ENCODE measurements at places on chromosomes 5 and 9.

- DNase-seq, result no peak
Observed at GRCh38 chr9:127813686-127814226, 11.1 kb downstream of the FPGS start.

- DNase-seq, result no peak
Observed at GRCh38 chr5:143635146-143635752, 176.7 kb upstream of the HMHB1 start.

GRCh38 chr9:14661421-14662059 is 31.7 kb downstream of the ZDHHC21 start:
- peak; percentile 34 for DNase-seq

DNA sequence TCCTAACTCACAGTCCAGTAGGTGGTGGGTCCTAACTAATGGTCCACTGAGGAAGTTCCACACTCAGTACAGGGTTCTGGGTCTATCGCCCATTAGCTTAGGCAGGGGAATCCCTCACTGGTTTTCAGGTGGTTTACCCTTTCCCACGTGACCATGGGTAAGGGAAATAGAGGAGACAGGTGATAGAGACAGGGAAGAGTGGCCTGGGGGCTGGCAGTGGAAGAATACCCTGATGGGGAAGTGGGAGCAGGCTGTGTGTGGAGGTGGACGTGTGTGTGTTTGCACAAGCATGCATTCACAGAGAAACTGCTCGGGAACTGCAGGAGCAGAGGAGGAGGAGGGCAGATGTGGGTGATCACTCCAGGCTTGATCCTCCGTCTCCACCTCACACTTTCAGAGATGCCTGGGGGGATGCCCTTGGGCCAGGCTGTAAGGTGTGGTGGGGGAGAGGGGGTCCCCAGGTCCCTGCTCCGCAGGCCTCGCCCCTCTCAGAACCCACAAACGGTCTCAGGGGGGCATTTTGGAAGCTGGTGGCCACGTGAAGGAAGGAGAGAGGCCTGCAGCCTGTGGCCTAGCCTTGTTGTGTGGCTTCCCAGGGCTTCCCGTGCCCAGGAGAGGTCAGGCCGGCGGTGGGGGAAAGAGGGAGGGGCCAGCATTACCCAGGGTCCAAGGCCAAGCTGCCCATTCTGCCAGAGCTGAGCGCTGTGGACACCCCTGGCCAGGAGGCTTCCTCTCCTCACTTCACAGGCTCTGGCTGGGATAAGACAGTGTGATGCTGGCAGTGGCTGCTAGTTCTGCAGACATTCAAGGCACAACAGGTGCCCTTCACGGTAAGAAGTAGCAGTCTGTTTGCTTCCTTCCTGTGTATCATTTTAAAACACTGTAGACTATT is 80.0 kb downstream of the OTULIN start:
- DNase-seq, result no peak

DNA sequence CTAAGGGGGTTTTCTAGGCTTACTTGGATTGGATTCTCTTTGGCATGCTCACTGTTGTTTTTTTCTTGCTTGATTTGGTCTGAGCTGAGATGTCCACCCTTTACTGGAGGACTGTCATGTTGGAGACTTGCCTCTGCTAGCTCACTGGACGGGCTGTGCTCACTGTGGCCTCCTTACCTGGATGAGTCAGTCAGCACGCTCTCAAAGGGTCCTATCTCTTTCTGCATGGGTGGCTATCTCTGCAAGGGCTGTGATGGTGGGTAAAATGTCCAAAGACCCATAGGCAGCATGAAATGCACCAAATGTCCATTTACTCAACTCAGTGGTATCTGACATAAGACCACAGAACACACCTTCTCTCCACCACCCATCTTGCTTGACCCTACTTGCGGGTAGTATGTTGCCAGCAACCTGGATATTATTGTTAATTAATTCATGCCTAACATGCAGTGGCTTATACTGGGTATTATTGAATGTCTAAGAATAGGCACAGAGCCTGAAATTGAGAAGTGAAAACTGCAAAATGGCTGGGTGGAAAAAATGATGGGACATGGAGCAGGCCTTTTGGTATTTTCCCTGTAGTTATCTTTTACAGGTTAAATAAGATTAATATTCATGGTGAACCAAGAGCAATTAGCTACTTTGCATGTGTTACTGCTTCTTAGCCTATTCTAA is 68.9 kb upstream of the TLE1 start:
- no peak for DNase-seq

GRCh38 chr5:102523541-102524175 is 24.9 kb upstream of the SLCO6A1 start:
- no peak for DNase-seq

DNA sequence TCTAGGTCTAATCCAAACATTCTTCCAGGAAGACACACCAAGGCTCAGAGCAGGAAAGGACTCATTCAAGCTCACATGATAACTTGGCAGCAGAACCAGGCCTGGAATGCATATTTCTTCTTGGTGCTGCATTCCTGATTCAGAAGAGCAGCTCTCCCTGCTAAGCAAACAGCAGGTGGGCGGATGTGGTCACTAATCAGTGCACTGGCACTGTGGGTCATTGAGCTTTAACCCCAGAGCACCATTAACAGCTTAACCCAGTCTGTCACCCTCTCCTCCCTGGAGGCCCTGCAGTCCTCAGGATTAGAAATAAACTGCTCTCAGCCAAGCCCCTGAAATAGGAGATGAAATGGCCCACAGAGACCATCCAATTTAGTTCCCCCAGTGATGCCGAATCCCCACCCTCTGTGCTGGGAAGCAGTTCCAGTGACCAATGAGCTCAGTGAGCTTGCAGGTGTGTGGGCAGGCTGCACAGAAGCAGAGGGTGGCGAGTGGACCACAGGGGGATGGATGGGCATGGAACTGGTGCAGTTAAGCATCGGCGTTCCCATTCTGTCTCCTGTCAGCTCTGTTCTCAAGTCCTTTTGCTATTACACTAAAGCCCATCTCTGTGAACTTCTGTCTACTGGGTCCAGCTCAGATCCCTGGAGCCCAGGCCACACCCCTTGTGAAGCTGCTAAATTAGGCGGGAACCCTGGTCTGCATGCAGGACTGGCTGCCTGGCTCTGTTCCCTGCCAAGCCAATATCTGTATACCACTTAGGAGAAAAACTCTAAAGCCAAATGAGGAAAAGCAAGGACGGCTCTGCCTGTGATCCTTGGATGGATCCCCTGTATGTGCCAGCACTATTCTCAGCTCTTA is 16.6 kb upstream of the MEGF9 start:
- DNase-seq, result peak; percentile 84
